NCI-H69 (cell line): ENCODE measurements at places on chromosomes 3 and 15.

DNA sequence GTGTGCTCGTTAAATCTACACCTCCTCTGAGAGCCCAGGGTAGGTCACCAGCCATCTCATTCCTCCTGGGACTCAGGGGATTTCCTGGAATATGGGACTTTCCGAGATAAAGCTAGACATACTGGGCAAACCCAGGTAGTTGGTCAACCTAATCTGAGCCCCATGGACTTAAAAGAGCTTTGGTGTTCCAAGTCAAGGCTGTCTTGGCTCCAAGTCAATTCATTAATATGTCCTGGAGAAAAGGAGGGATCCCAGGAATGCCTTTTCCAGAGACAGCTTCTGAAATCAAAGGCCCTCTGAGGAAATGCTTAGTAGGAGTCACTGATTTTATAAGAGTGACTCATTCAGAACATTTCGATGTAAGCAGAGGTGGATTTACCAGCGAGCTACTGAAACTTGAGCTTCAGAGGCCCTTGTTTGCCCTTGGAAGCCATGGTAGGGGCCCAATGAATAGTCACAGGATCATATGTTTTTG is 137.3 kb upstream of the UBE2E1 start:
- DNase-seq = peak; percentile 12

DNA sequence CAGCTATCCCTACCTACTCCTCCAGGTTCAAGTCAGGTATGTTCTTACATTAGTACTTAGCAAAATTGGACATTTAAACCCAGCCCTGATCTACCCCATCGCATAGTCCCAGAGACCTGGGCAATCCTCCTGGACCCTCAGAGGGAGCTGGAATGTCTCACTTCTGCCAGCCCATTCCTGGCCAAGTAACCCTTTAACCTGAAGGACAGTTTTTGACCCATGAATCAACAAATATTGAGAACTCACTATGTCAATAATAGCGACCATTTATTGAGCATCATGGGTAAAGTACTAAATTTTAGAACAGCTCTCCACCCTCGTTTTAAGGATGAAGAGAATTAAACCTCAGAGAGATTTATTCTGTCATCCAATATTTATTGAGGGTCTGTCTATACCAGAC is 70.4 kb downstream of the RBPMS2 start:
- no peak for DNase-seq

GRCh38 chr15:56410721-56411120 is 45.5 kb downstream of the TEX9 start:
- DNase-seq = peak; percentile 58

DNA sequence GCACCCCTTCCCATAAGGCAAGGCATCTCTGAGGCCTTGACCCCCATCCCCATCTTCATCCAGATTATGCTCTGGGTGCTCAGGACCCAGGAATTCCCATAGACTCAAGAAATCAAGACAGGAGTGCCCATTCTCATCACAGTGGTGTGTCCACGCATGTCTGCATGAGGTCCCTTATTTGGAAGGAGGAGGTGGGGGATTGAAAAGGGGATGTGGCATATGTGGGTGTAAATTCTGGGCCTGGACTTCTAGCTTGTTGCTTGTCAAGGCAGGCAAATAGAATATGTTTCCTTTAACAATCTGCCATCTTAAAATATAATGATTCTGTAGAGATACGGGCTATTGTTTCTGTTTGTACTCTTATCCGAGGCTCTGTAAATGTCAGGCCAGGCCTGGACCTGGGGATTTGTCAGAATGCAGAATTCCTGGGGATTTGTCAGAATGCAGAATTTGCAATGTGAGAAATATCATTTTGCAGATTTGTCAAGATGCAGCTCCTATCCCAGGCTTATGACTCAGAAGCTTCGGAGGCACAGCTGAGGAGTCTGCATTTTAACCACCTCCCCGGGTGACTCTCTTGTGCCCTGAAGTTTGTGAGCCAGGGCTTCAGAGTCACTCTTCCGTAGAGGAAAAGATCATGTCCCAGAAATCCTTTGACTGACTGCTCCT is 157.8 kb downstream of the SV2B start:
- no peak for DNase-seq

GRCh38 chr3:46566040-46566641 is at the start of gene LRRC2:
Gene LRRC2, minus strand, starts transcription at chr3:46566302. Its CDS starts 14,711 bp downstream, at chr3:46551591.
- peak; percentile 39 for DNase-seq

GRCh38 chr3:45347315-45348000 is 40.9 kb upstream of the LARS2 start:
- DNase-seq = no peak

- no peak for DNase-seq
These were observed 43.6 kb upstream of the SRGAP3 start for GRCh38 chr3:9293076-9293475.

- DNase-seq = no peak
These were observed 55.5 kb downstream of the SMAD6 start for GRCh38 chr15:66757521-66757920.

- DNase-seq = peak; percentile 75
These were observed 101.2 kb downstream of the TLE3 start for GRCh38 chr15:69996321-69997160.

DNA sequence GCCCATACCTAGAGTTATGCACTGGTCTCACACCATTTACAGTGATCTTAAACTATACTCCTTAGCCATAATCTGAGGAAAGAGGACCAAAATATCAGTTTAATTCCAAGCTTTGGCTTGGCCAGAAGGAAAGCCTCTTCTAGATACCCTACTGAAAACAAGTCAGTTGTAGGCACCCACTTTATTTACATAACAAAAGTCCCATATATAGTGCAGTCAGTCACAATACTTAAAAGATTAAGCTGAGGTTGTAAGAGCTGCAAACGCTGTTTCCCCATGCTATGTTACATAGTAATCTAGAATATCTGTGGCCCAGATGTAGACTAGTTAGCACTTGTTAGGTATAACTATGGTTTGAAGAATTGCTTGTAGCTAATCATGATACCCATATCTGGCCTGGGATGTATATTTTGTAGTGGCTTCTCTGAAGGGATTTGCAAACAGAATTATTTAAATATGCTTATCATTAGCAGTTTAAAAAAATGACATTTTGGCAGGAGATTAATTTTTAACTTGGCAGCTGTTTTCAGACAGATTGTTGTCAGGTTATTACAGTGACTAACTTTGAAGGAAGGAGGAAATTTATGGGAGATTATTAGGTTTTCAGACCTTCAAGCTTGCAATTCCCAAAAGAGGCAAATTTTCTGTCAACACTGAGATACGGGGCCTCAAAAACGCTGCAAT is 160.4 kb upstream of the SLC2A2 start:
- DNase-seq = no peak

DNA sequence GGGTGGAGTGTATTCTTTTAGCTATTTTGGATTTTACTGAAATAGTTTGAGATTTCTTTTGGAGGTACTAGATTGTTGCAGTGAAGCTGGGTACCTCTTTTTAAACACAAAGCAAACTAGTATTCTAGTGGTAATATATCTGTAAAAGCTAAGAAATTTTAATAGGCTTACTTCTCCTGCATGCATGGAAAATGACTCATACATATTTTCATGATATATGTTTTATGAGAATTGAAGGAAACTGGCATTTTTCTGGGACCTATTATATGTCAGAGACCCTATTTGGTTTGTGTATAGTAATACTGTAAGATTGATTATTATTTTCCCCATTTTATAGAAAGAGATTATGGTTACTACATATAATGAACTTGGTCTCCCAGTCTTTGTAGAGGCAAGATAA is 851.0 kb downstream of the DIPK2A start:
- no peak for DNase-seq

GRCh38 chr3:81459733-81460132 is 301.7 kb downstream of the GBE1 start:
- peak; percentile 45 for DNase-seq

DNA sequence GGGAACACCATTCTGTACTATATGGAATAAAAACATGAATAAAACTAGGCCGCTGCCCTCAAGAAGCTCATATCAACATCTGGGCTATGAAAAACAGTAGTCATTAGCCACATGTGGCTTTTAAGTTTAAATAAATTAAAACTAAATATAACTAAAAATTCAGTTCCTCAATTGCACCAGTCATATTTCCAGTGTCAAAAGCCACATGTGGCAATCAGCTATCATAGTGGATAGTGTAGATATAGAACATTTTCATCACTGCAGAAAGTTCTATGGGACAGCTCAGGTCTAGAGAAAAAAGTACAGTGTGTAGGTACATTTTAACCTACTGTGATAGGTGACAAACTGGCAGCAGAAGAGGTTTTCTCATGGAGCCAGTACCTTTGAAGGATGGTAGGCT is 261.4 kb downstream of the FOXP1 start:
- no peak for DNase-seq

GRCh38 chr15:94196531-94196930 is 34.8 kb upstream of the MCTP2 start:
- no peak for DNase-seq

DNA sequence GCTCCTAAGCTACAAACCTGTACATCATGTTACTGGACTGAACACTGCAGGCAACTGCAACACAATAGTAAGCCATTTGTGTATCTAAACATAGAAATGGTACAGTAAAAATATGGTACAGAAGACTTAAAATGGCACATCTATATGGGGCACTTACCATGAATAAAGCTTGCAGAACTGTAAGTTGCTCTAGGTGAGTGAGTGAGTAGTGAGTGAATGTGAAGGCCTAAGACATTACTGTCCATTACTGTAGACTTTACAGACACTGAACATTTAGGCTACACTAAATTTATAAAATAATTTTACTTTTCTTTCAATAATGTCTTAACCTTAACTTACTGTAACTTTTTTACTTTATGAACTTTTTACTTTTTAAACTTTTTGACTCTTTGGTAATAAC is 76.2 kb downstream of the STAG1 start:
- DNase-seq = no peak

DNA sequence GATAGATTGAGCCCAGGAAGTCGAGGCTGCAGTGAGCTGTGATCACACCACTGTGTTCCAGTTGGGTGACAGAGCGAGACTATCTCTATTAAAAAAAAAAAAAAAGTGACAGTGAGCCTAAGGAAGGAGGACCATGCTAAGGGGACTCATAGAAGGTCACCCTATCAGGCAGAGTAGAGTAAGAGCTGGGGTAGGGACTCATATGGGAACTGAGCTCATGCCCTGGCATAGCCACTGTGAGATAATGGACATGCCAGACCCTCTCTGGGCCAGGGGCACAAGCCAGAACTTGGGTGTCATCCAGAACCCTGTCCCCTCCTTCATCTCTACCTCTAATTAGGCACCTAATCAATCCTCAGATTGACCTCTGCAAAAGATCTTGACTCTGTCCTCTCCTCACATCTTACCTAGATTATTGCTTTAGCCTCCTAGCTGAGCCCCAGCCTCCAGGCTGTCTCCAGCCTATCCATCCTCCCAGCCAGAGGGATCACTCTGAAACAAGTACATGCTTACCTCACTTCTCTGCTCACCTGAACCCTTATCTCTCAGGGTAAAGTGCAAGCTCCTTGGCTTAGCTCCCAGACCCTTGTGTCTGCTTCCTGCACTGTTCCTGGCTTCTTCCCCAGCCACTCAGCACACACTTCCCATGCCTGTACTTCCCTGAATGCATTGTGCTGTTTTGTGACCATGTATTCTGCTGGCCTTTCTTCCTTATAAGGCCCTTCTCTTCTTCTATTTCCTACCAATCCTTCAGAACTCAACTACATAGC is 76.4 kb downstream of the DAPK2 start:
- peak; percentile 29 for DNase-seq

DNA sequence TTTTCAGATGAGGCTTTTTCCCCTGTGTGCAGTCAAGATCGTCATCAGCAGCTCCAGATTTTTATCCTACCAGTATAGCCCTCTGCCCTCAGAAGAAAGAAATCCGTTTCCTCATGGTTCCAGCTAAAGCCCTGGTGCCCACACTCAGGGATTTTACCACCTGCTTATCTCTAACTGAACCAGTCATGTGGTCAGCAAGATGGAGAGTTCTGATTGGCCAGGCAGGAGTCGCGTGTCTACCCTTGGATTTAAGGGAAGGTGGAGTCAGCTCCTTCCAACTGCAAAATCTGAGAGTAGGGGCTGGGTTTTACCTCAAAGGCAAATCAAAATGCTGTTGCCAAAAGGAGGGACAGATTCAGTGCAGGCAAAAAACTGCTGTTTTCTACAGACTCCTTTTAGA is 135.3 kb downstream of the LRTM1 start:
- no peak for DNase-seq

- DNase-seq = no peak
These were observed 31.3 kb upstream of the WNT5A start for GRCh38 chr3:55518451-55518850.

GRCh38 chr15:83287541-83288027 is 3.1 kb upstream of the BNC1 start:
- DNase-seq = no peak

DNA sequence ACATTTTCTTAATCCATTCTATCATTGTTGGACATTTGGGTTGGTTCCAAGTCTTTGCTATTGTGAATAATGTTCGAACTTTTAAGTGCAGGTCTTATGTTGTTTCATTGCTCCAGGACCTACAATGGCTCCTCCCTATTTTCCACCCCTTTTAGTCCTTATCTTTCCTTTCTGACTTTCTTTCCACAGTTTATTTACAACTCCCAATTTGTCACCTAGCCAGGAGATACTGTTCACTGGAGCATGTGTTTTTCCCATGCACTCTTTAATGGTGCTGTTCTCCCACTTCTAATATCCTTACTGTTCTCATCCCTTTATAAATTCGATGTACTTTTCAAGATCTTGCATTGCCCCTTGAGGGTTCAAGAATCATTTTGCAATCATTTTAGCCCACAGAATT is 290.0 kb downstream of the WDR72 start:
- no peak for DNase-seq
